CD4-positive, alpha-beta memory T cell (primary cell): ENCODE measurements at places on chromosomes 6 and 20.

DNA sequence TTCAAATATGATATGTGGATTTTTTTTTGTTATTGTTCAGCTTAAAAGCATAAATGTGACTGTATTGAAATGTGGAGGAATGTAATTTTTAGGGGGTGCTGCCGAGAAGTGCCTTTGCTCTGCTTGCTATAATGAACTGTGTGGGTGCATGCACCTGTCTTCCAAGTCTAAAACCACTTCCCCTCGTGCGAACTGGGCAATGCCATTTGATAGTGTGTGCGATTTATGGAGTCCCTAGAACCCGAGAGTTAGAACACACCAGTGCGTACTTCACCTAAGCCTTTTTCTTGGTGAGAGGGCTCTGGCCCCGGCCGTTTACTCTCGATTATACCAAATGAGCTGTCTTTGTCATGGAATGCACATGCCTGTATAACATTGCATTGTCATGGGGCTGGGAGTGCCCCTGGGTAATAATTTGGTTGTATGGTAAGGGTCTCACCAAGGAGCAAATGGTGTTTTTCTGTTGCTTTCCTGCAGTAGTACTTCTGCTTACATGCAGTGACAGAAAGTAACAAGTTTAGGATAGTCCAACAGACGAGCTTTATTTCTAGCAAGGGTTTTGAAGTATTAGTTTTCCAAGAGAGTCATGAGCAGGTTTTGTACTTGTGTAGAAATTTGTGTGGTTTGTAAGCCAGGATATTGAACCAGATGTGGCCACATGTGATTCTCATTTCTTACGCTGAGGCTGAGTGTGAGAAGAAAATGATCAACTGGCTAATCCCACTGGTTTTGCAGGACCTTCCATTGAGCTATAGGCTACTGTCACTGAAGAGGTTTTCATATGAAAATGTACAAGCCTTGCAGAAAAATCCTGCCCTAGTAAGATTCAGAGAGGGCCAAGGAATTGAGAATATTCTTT lies 172.4 kb downstream of the DTNBP1 start:
- DNase-seq: no peak

DNA sequence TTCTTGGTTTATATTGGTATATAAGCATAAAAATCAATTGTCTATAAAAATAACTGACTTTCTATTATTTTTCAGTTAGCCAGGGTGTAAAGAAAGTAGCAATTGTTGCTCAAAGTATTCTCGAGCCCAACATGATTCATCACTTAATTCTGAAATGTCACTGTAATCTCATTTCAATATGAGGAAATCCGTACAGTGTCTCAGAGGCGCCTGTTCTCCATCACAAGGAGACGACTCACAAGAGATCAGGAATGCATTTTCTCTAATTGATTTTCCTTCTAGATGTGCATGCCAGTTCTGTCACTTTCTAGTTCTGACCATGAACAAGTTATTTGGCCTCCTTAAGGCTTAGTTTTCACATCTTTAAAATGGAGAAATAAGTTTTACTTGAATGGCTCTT lies 753.1 kb downstream of the MAFB start:
- DNase-seq: no peak

GRCh38 chr20:20425823-20426654 lies 58.1 kb downstream of the INSM1 start:
- DNase-seq: no peak

DNA sequence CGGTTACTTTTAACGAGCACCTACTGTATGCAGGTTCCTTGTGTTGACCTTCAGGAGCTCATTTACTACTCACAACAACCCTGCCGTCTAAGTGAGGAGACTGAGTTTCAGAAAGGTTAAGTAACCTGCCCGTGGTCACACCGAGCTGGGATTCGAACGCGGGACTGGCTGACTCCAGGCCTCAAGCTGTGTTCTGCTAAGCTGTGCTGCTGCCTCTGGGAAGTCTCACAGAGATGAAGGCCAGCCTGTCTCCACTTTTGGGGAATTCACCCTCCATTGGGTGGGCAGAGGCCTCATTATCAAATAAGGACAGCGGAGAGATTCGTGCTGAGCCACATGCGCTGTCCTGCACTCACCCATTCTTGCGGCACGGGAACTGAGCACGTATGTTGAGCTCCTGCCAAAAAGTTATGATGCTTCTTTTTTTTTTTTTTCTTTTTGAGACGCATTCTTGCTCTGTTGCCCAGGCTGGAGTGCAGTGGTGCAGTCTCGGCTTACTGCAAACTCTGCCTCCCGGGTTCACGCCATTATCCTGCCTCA lies 25.9 kb upstream of the MYT1 start:
- no peak for DNase-seq

DNA sequence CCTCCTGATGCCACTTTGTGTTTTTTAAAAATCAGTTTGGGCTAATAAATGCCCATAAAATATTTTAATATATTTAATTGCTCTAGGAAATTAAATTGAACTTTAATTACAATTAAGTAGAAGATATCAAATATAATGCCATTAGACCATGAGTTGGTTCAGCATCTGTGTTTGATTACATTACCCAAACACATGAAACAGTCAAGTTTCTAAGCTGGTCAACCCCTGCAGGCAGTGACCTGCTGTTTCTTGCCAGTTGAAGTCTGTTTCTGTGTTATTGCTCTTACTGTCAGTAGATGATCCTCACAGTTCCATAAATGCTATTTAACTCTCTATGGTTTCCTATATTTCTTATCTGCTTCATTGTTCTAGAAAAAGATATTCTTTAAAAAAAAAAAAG lies 9.7 kb upstream of the TENT5A start:
- DNase-seq: no peak

GRCh38 chr6:4102687-4103244 lies 23.8 kb upstream of the FAM217A start:
- DNase-seq: no peak

DNA sequence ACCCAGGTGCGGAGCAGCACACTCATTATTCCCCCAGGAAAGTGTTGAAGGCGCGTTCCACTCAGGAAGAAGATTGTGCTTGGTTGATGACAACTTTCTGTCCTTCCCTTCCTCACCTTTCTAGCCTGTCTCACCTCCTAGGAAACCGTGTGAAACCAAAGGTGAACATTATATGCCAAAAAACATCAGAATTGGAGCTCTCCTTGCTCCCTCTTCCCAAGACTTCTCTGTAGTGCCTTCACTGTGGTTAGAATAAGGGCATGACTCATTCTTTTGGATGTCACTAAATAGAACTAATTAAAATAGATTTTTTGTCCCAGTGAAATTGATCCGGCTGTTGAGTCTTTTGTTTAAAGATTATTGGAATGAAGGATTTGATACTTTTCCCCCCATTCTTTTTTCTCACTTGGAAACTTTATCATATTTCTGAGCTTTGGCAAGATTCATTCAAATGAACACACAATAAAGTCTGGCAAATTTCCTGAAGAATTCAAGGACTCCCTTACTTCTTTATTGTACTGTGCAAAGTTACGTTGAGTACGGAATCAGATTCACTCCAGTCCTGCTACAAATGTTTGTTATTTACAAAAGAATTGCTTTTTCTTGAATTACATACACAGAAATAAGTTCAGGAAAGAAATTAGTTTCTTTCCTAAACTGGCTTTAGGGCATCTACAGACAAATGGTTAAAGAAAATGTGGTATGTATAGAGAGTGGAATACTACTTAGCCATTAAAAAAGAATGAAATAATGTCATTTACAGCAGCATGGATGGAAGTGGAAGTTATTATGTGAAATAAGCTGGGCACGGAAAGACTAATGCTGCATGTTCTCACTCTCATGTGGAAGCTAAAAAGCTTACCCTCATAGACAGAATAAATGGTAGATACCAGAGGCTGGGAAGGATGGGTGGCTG lies 142.8 kb upstream of the AKAP12 start:
- no peak for DNase-seq

GRCh38 chr6:169265486-169266131 lies 12.0 kb upstream of the THBS2 start:
- no peak for DNase-seq

DNA sequence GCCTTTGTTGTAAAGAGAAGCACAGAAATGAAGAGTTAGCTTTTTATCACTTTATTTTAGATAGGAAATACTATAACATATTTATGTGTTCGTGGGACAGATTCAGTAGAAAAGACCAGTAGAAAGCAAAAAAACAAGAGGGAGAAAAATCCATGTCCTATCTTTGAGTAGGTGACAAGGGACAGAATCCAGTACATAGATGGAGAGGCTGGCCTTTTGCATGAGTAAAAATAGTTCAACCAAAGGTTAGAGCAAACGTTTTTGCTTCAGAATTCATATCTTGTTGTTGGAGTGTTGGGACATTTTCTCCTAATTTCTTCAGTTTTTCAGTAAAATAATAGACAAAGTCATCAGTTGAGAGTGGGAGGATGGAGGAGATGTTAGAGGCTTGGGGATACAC lies 19.6 kb upstream of the FAM83B start:
- no peak for DNase-seq

DNA sequence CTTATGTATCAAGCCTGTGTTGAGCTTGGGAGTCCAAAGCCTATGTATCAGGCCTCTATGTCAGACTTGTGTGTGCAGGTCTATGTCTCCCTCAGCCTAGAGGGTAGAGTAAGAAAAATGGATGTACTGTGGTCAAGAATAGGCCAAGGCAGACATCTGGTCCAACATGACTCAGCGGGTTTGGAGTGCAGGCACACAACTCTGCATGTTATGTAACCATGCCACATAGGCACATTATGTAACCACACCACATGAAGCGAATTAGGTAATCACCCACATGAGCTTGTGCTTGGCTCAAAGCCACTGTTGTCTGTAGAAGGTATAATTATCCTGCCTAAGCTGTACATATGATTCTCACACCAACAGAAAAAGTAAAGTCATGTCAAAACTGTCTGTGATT lies 1190.5 kb upstream of the EYS start:
- no peak for DNase-seq

DNA sequence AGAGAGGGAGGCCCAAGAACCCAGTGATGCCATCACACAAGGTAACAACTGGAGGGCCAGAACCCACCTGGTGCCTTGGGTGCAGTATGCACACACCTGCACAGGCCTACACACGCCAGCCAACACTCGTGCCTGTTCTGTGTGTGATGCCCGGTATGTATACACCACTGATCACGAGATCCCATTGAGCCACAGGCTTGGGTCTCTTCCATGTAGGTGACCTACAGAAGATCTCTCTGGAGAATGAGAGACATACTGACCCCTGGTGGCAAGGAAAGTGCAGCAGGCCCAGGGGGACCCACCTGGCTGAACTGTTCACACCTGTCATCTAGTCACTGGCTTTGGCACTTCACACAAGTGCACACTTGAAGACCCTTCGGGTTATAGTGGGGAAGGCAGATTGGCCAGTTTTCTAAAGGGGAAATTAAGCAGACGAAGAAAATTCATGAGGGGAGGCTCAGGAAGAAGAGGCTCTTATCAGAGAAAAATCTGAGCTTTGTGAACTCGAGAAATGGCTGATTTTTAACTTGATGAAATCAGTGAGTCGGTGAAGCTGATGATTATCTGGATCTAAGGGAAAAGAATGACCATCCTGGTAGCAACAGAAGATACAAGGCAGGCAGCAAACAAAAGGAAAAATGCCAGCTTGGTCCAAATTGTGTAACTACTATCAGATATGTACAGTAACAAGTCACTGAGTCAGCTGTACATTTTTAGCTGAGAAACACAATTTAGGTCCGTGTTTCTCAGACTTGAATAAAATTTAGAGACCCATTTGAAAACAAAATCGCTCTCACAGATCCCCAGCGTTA lies 69.1 kb upstream of the PBOV1 start:
- DNase-seq: peak; percentile 53

GRCh38 chr20:1920826-1921225 lies 25.6 kb downstream of the SIRPA start:
- no peak for DNase-seq

DNA sequence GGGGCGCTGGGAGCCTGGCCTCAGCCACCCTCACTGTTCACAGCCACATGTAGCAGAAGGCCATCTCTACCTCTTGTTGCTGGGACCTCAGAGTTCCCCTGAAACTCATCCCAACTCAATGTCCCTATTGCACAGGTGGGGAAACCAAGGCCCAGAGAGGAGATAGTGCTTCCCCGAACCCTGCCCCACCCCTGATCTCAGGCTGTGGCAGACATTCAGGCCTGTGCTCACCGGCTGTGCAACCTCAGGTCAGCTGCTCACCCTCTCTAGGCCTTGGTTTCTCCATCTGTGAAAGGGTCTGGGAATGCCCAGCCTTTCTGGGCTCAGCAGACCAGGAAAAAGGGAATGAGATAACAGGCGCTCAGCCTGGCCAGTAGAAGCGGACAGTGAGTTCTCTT lies 6.4 kb upstream of the SLC52A3 start:
- DNase-seq: no peak

DNA sequence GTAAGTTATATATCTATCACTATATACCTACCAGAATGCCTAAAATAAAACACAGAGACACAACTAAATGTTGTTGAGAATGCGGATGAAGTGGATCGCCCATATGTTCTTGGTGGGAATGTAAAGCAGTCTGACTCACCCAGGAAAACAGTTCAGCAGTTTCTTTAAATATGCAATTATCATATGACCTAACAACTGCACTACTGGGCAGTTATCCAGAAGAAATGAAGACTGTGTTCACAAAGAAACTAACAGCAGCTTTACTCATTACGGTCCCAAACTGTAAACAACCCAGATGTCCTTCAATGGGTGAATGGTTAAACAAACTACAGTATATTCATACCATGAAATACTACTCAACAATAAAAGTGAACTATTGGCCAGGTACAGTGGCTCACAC lies 14.3 kb upstream of the ZC3H12D start:
- no peak for DNase-seq

- DNase-seq: no peak
These were observed 72.2 kb downstream of the SLC22A3 start for GRCh38 chr6:160420253-160420968.

GRCh38 chr6:63997221-63997620 lies 361.6 kb downstream of the PHF3 start:
- no peak for DNase-seq

DNA sequence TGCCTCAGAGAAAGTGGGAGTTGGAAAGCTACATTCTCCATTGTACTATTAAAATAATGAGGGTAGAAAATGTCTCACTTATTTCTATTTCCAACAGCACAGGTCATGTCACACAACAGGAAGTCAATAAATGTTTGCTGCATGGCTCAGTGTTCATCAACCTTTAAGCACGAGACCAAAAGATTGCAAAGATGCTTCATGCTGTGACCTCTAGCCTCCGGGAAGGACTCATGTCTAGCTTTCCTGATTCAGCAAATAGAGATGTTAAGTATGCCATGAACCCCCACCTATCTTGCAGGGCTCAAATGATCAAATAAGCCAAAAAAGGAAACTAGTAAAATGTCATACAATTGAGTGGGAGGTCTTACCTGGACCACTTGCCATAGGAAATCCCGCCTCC lies 57.4 kb downstream of the NCOA6 start:
- DNase-seq: no peak
